ENCODE measurements at places on chromosomes 4 and X.

- no peaks in the 10 kb centered on the region for H3K4me1 ChIP-seq
- H3K27ac ChIP-seq = no peak overlapping the region
- no peak overlapping the region for H3K4me3 ChIP-seq
- no peaks in the 10 kb centered on the region for H3K36me3 ChIP-seq
These were observed 84.8 kb upstream of the BMP2K start for GRCh38 chr4:78691334-78691754.

- no peaks in the 10 kb centered on the region for H3K27me3 ChIP-seq
- H3K4me1 ChIP-seq = no peaks in the 10 kb centered on the region
- H3K36me3 ChIP-seq = no peaks in the 10 kb centered on the region
- no peak overlapping the region for H3K4me3 ChIP-seq
- DNase-seq = no peak
These were observed 59.9 kb upstream of the AP1S2 start for GRCh38 chrX:15914486-15914885.

DNA sequence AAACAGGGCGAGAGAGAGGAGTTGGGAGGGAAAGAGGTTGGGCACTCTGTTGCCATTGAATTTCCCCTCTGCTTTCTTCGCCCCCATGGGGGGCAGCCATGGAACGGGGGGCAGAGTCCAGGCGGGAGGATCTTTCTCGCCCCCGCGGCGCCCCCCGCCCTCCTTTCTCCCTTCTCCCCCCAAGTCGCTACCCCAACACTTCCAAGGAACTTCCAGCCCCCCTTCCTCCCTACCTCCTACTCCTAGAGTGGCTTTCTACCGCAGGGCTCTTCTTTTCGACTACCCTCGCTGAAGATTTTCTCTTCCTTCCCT is 594 bp upstream of the STAG2 start:
- H3K4me3 ChIP-seq = peak overlapping the region; percentile 90
- no peaks in the 10 kb centered on the region for H3K27me3 ChIP-seq
- peaks cover 10% of the 10 kb centered on the region for H3K4me1 ChIP-seq
- H3K36me3 ChIP-seq = peaks cover 41% of the 10 kb centered on the region

DNA sequence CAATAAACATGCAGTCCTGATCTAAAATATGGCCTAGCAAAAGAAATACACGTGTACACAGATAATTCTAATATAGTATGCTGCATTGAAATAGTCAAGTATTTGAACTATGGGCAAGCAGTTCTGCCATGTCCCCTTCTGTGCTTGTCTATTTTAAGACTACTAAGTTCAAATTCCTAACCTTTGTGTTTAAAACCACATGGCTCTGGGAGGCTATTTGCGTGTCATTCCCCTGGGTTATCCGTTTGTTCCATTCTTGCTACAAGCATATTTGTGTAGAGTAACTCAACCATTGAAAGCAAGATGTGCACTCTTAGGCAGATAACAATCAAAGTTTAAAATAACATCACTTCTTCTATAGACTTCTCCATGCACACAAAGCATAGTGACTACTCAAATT is 25.4 kb upstream of the TBC1D1 start:
- H3K4me1 ChIP-seq = no peaks in the 10 kb centered on the region
- H3K27me3 ChIP-seq = no peaks in the 10 kb centered on the region
- DNase-seq = no peak
- H3K36me3 ChIP-seq = peaks cover 9% of the 10 kb centered on the region
- no peak overlapping the region for H3K4me3 ChIP-seq
- H3K27ac ChIP-seq = no peak overlapping the region
